ENCODE measurements at places on chromosomes 12 and 14.

- no peaks in the 10 kb centered on the region for H3K4me1 ChIP-seq
- H3K4me3 ChIP-seq, result no peak overlapping the region
- no peaks in the 10 kb centered on the region for H3K27me3 ChIP-seq
- H3K27ac ChIP-seq, result no peak overlapping the region
- no peaks in the 10 kb centered on the region for H3K36me3 ChIP-seq
Measured at GRCh38 chr14:51396222-51396815, 156.3 kb downstream of the TMX1 start.

DNA sequence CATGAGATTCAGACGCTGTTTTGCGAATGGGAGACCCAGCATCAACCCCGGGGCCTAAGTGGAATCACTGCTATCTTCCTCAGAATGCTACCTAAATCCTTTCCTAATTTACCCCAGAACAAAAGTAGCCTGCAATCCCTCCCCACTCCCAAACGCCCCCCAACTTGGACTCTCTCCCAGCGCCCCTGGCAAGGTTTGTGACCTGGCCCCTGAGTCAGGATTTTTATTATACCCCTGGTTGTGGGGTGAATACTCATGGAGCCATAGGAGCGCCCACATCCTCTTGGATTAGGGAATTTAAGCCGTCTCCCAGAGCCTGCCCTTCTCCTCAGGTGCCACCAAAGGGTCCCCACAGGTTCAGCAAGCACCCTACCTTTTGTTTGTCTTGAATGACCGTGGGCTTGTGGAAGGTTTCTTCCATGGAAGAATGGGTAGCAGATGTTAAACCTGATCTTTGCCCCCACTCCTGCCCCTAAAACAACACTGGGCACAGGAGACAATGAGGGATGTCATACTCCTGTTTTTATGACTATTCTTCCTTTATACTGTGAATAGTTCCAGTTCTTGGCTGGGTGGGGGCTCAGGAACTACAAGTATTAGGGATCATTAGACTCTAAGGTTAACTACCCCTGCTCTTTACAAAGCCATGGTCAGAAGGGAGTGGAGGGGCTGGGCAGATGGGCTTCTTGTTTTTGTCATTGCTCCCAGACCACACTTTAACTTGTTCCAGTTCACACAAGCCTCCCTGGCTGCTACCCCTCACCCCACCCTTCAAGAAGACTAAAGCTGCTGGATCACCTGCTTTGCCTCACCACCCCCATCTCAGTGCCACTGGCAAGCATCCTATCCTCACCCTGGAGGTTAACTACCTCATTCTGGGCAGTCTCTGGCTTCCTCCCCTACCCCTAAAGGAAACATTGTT is 630 bp downstream of the MYL6B start:
- no peaks in the 10 kb centered on the region for H3K36me3 ChIP-seq
- H3K27me3 ChIP-seq, result no peaks in the 10 kb centered on the region
- peak overlapping the region; percentile 88 for H3K27ac ChIP-seq
- DNase-seq, result no peak
- peak overlapping the region; percentile 55 for H3K4me3 ChIP-seq

- no peak for DNase-seq
- H3K27me3 ChIP-seq, result no peaks in the 10 kb centered on the region
- no peak overlapping the region for H3K27ac ChIP-seq
Measured at GRCh38 chr12:74619884-74620283, 82.2 kb downstream of the ATXN7L3B start.

GRCh38 chr12:95182868-95183415 is 34.3 kb downstream of the FGD6 start:
- no peak overlapping the region for H3K4me3 ChIP-seq
- DNase-seq, result no peak
- no peaks in the 10 kb centered on the region for H3K36me3 ChIP-seq
- H3K4me1 ChIP-seq, result no peaks in the 10 kb centered on the region
- no peaks in the 10 kb centered on the region for H3K27me3 ChIP-seq

- H3K27me3 ChIP-seq, result no peaks in the 10 kb centered on the region
- no peak overlapping the region for H3K27ac ChIP-seq
Measured at GRCh38 chr12:116244001-116244400, 33.5 kb downstream of the MED13L start.

- H3K4me1 ChIP-seq, result no peaks in the 10 kb centered on the region
- no peaks in the 10 kb centered on the region for H3K36me3 ChIP-seq
- no peak overlapping the region for H3K4me3 ChIP-seq
- H3K27ac ChIP-seq, result no peak overlapping the region
Measured at GRCh38 chr12:124018539-124018938, 45.5 kb downstream of the ZNF664 start.

DNA sequence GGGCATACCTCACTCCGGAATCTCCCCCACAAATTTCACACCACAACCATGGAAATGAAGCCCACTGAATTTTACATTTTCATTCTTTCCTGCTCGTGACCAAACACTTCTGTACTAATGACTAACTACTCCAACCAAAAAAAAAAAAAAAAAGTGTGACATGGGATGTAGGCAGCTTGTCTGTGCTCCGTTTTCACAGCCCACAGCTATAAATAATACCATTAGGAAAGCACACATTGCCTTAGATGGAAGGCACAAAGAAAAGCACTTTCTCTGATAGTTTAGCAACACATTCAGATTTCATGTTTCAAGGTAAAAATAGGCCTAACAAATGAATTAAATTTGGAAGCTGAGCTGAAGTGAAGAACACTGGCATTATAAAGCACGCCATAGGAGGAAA is 42.5 kb downstream of the DUSP6 start:
- H3K4me1 ChIP-seq, result no peaks in the 10 kb centered on the region
- H3K36me3 ChIP-seq, result no peaks in the 10 kb centered on the region
- DNase-seq, result no peak

DNA sequence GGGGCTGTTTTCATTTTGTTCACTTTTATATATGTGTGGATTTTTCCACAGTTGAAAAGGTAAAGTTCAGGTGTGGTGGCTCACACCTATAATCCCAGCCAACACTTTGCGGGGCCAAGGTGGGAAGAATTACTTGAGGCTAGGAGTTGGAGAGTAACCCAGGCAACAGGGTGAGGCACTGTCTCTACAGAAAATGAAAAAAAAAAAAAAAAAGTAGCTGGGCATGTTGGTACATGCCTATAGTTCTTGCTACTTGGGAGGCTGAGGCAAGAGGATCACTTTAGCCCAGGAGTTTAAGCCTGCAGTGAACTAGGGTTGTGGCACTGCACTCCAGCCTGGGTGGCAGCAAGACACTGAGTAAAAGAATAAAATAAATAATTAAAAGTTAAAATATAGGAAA is 326.5 kb downstream of the NAV3 start:
- no peak for DNase-seq
- no peak overlapping the region for H3K4me3 ChIP-seq
- H3K4me1 ChIP-seq, result no peaks in the 10 kb centered on the region
- no peaks in the 10 kb centered on the region for H3K36me3 ChIP-seq
- H3K27ac ChIP-seq, result no peak overlapping the region

DNA sequence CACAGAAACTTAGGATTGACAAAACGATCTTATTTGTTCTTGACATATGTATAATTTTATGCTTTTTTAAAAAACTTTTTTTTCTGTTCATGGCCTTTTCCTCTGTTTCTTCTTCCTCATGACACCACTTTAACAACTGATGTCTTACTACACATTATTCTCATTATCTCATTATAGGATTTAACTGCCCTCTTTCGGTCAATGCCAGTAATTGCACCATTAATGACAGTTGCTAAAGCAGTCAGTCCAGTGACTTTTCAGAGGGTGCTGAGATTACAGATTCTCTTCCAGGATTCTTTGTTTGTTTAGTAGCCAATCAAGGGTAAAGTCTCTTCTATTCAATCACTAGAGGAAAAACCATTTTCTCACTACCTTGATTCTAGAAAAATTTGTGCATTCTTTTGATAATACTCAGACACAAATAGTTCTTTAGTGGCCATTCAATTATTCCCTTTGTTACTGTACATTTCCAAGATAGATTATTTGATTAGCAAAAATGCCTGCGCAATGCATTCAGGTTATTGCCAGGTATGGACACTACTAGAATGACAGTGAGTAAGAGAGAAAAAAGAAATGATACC is 50.1 kb downstream of the KLRG1 start:
- peaks cover 21% of the 10 kb centered on the region for H3K4me1 ChIP-seq
- no peaks in the 10 kb centered on the region for H3K27me3 ChIP-seq
- DNase-seq, result no peak
- peak overlapping the region; percentile 44 for H3K27ac ChIP-seq
- H3K4me3 ChIP-seq, result no peak overlapping the region

GRCh38 chr12:4118601-4119156 is 154.9 kb upstream of the CCND2 start:
- peaks cover 34% of the 10 kb centered on the region for H3K4me1 ChIP-seq
- no peaks in the 10 kb centered on the region for H3K27me3 ChIP-seq
- H3K36me3 ChIP-seq, result no peaks in the 10 kb centered on the region
- peak overlapping the region; percentile 19 for H3K4me3 ChIP-seq

GRCh38 chr14:97185186-97185585 is 388.0 kb downstream of the VRK1 start:
- no peak overlapping the region for H3K27ac ChIP-seq
- H3K4me3 ChIP-seq, result no peak overlapping the region
- H3K36me3 ChIP-seq, result no peaks in the 10 kb centered on the region
- H3K4me1 ChIP-seq, result no peaks in the 10 kb centered on the region
- DNase-seq, result no peak
- H3K27me3 ChIP-seq, result no peaks in the 10 kb centered on the region

- H3K27ac ChIP-seq, result no peak overlapping the region
- no peak overlapping the region for H3K4me3 ChIP-seq
- no peaks in the 10 kb centered on the region for H3K27me3 ChIP-seq
- no peaks in the 10 kb centered on the region for H3K4me1 ChIP-seq
- DNase-seq, result no peak
Measured at GRCh38 chr14:80316441-80316840, 105.1 kb upstream of the DIO2 start.

DNA sequence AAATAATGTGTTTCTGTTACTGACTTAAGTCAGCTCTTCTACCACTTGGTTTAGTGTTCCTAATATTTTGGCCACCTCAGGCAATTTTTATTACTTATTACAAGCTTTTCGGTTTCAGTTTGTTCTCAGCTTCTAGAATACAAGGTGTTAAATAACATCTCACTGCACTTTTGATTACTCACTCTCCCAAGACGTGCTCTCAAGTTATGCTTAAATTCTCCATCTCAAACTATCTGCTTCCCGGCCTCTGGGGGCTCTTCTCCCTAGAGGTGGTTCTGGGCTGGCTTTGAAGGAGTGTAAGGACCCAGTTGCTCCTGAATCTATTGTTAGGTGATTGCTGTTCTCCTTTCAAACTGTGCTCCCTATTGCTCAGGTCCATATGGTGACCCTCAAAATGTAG is 193.9 kb upstream of the DDHD1 start:
- H3K4me1 ChIP-seq, result no peaks in the 10 kb centered on the region
- no peaks in the 10 kb centered on the region for H3K36me3 ChIP-seq
- DNase-seq, result no peak
- no peak overlapping the region for H3K4me3 ChIP-seq

DNA sequence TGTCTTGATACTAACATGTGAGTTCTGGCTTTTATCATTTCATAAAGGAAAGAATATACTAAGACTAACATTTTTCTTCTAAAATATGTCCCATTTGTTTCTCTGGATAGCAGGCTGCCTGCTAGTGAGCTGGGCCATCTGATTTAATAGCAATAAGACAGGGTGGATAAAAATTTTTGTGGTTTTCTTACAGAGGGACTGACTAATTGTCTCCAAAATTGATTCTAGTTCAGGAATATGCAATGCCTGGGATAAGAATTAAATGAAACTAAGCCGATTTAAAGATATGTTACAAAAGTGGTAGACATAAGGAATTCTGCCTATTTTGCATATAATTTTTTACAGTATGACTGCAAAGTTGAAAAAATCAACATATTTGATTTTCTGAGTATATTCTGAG is 252.9 kb upstream of the NAV3 start:
- H3K4me1 ChIP-seq, result no peaks in the 10 kb centered on the region
- H3K36me3 ChIP-seq, result no peaks in the 10 kb centered on the region
- no peak overlapping the region for H3K4me3 ChIP-seq
- no peak overlapping the region for H3K27ac ChIP-seq

DNA sequence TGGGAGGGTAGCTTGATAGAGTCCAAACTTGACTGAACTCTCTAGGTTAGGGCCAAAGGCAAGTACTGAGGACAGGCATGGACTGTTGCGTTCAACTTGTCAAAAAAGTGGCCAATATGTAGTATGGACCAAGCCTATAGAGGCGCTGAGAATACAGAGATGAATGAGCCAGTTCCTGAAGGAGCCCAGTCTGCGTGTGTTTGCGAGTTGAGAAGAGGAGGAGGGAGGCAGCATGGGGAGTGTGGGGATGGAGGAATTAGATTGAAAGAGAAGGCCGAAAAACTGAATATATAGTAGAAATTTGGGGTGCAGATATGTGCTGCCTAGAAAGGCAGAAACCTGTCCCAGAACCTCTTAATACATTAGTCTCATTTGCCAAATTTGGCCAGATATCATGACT is 412.4 kb downstream of the PCNX1 start:
- no peaks in the 10 kb centered on the region for H3K36me3 ChIP-seq
- H3K4me3 ChIP-seq, result peak overlapping the region; percentile 9
- H3K27me3 ChIP-seq, result no peaks in the 10 kb centered on the region

GRCh38 chr14:22176957-22177356 is 412.1 kb downstream of the DAD1 start:
- H3K27me3 ChIP-seq, result no peaks in the 10 kb centered on the region
- H3K4me3 ChIP-seq, result no peak overlapping the region
- no peak overlapping the region for H3K27ac ChIP-seq
- no peaks in the 10 kb centered on the region for H3K4me1 ChIP-seq
- H3K36me3 ChIP-seq, result no peaks in the 10 kb centered on the region

GRCh38 chr14:48944809-48945208 is 641.4 kb downstream of the RPS29 start:
- DNase-seq, result no peak
- no peak overlapping the region for H3K27ac ChIP-seq
- H3K4me1 ChIP-seq, result no peaks in the 10 kb centered on the region
- H3K27me3 ChIP-seq, result no peaks in the 10 kb centered on the region
- H3K36me3 ChIP-seq, result no peaks in the 10 kb centered on the region

GRCh38 chr12:9118158-9118557 is 2.4 kb upstream of the A2M start:
- no peak for DNase-seq
- H3K4me1 ChIP-seq, result no peaks in the 10 kb centered on the region
- H3K27me3 ChIP-seq, result no peaks in the 10 kb centered on the region

GRCh38 chr12:109264095-109264942 is 44.8 kb downstream of the FOXN4 start:
- DNase-seq, result no peak
- peaks cover 10% of the 10 kb centered on the region for H3K36me3 ChIP-seq
- H3K4me1 ChIP-seq, result no peaks in the 10 kb centered on the region
- H3K27me3 ChIP-seq, result no peaks in the 10 kb centered on the region
- no peak overlapping the region for H3K4me3 ChIP-seq

DNA sequence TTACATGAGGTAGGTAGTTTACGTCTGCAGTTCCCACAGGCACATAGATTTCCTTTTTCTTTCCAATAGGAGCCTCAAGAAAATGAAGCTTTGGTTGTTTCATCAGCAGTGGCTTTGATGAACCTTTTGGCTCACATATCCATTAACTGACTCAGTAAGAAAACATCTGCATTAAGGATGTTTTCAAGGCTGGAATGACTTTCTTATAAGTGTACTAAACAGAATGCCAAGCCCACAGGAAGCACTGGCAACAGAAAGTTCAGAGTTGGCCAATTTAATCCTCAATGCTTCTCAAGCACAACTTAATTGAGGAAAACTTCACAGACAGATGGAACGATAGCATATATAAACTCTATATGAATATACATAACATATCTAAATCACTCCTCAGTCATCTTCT is 63.5 kb downstream of the ST8SIA1 start:
- H3K4me1 ChIP-seq, result no peaks in the 10 kb centered on the region
- no peak overlapping the region for H3K27ac ChIP-seq
- no peak overlapping the region for H3K4me3 ChIP-seq

Measured in effector memory CD4-positive, alpha-beta T cell (primary cell).